ENCODE measurements at places on chromosomes 12 and 14. TPM values are rescaled to one million over a fixed set of nuclear protein-coding genes. Genes with fewer than 3 reads are reported as not detected.

The RERGL gene
- polyA plus RNA-seq = 1.5 TPM

The BICDL1 gene
- polyA plus RNA-seq = 37.8 TPM

The POTEM gene
- not detected for polyA plus RNA-seq

The PDZRN4 gene
- 6.0 TPM for polyA plus RNA-seq

The LGR5 gene
- 6.1 TPM for polyA plus RNA-seq

The ENDOU gene
- polyA plus RNA-seq = 0.32 TPM

The OR6C2 gene
- not detected for polyA plus RNA-seq

The INHBC gene
- polyA plus RNA-seq = 0.15 TPM

The SDR9C7 gene
- polyA plus RNA-seq = not detected

The LAG3 gene
- 0.93 TPM for polyA plus RNA-seq

The SERPINA1 gene
- 3.8 TPM for polyA plus RNA-seq

The SLC6A15 gene
- 17.9 TPM for polyA plus RNA-seq

The APPL2 gene
- polyA plus RNA-seq = 80.8 TPM

The ZCCHC8 gene
- polyA plus RNA-seq = 40.3 TPM
